Activated B cell treated with CpG ODN at 0.5 μM for 24 hours (primary cell): ENCODE measurements at places on chromosomes 11 and 22. TPM values are rescaled to one million over a fixed set of nuclear protein-coding genes. Genes with fewer than 3 reads are reported as not detected.

The CSNK2A3 gene
- total RNA-seq, result 0.24 and 0.91 TPM in 2 replicates

The P2RX6 gene
- 0.12 and 0.67 TPM in 2 replicates for total RNA-seq

The CREB3L1 gene
- not detected in 2 replicates for total RNA-seq

The CELSR1 gene
- total RNA-seq, result 9.0 and 12.3 TPM in 2 replicates

The SCYL1 gene
- 70.0 and 75.7 TPM in 2 replicates for total RNA-seq

The SLC22A6 gene
- total RNA-seq, result not detected in 2 replicates

The OR4D9 gene
- total RNA-seq, result not detected in 2 replicates

The LRRC4C gene
- total RNA-seq, result not detected in 2 replicates

The PATE3 gene
- not detected in 2 replicates for total RNA-seq

The ABCC8 gene
- not detected in 2 replicates for total RNA-seq

The SMC1B gene
- total RNA-seq, result 0.13 TPM in 1 of 2 replicates, not detected in the other

The NPAS4 gene
- total RNA-seq, result not detected in 2 replicates

The SPI1 gene
- total RNA-seq, result 63.9 and 68.8 TPM in 2 replicates

GRCh38 chr11:84795698-84796097, 831.4 kb downstream of the DLG2 start:
- peaks cover 4% of the 10 kb centered on the region for H3K4me1 ChIP-seq
- no peak overlapping the region for H3K27ac ChIP-seq
- H3K36me3 ChIP-seq, result no peaks in the 10 kb centered on the region
- peaks cover 2% of the 10 kb centered on the region for H3K27me3 ChIP-seq

DNA sequence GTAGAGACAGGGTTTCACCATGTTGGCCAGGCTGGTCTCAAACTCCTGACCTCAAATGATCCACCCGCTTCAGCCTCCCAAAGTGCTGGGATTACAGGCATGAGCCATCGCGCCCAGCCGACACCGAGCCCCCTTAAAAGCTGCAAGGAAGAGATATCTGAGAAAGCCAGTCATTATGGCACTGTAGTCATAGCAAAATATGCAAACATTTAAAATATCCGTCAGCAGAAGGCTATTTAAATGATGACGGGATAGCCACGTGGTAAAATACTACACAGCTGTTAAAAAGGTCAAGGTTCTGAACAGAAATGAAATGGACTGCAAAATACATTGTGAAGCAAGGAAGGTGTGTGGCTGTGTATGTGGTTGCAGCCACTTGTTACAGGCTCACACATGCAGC, 6.4 kb upstream of the CCDC88B start:
- H3K27me3 ChIP-seq, result no peaks in the 10 kb centered on the region
- no peak overlapping the region for H3K4me3 ChIP-seq
- peaks cover 46% of the 10 kb centered on the region for H3K4me1 ChIP-seq
- no peak for DNase-seq
- peaks cover 11% of the 10 kb centered on the region for H3K36me3 ChIP-seq

GRCh38 chr11:106491751-106492150, 414.3 kb downstream of the AASDHPPT start:
- H3K36me3 ChIP-seq, result no peaks in the 10 kb centered on the region
- no peak overlapping the region for H3K4me3 ChIP-seq
- no peak overlapping the region for H3K27ac ChIP-seq
- no peaks in the 10 kb centered on the region for H3K27me3 ChIP-seq
- no peak for DNase-seq

DNA sequence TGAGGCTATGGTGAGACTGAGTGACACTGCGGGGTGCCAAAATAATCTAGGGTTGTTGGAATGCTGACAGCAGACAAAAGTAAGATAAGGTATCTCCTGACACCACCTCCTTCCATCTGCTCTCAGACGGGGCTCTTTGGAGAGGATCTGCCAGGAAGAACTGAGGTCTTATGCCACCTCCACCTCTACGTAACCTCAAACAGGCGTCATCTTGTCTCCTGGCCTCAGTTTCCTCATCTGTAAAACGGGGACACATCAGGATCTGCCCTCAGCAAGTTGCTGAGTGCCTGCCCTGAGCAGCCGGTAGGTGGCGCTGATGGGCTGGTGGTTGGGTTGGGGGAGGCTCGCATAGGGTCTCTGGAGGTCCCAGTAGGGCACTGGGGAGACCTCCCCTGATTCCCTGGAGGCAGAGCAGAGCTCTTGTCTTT, 1.7 kb upstream of the MYEOV start:
- peak; percentile 49 for DNase-seq
- H3K27me3 ChIP-seq, result no peaks in the 10 kb centered on the region
- H3K4me1 ChIP-seq, result peaks cover 43% of the 10 kb centered on the region
- no peak overlapping the region for H3K27ac ChIP-seq
- no peaks in the 10 kb centered on the region for H3K36me3 ChIP-seq

GRCh38 chr11:44483919-44484610, 81.4 kb upstream of the CD82 start:
- H3K4me3 ChIP-seq, result no peak overlapping the region
- peaks cover 1% of the 10 kb centered on the region for H3K36me3 ChIP-seq
- peaks cover 15% of the 10 kb centered on the region for H3K27me3 ChIP-seq
- no peaks in the 10 kb centered on the region for H3K4me1 ChIP-seq
- no peak overlapping the region for H3K27ac ChIP-seq

GRCh38 chr11:63595296-63595695, 18.9 kb downstream of the PLAAT3 start:
- H3K27me3 ChIP-seq, result no peaks in the 10 kb centered on the region
- H3K4me1 ChIP-seq, result no peaks in the 10 kb centered on the region
- no peak overlapping the region for H3K27ac ChIP-seq

DNA sequence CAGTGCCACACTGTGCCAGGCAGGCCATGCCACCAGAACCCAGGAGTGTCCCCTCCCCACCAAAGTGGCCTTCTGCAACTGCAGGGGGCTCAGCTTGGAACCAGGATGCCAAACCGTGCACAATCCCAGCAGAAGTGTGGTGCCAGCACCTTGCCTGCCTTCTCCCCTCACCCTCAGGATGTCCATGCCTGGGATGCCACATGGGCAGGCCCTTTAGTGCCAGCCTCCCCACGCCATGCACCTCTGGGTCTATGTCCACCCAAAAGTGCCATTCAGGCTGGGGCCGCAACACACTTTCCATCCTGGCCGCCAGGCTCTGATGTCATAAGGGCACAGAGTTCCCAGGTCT, 8.7 kb upstream of the TBC1D22A start:
- H3K4me3 ChIP-seq, result no peak overlapping the region
- H3K27ac ChIP-seq, result no peak overlapping the region
- peaks cover 2% of the 10 kb centered on the region for H3K27me3 ChIP-seq
- H3K4me1 ChIP-seq, result peaks cover 36% of the 10 kb centered on the region
- DNase-seq, result no peak

- H3K4me1 ChIP-seq, result no peaks in the 10 kb centered on the region
- no peak overlapping the region for H3K27ac ChIP-seq
- no peaks in the 10 kb centered on the region for H3K27me3 ChIP-seq
- no peak for DNase-seq
- H3K4me3 ChIP-seq, result no peak overlapping the region
These were observed 5.4 kb downstream of the LINC01488 start for GRCh38 chr11:69486773-69487291.

GRCh38 chr11:72494109-72494429, 59.7 kb upstream of the CLPB start:
- DNase-seq, result no peak
- H3K4me3 ChIP-seq, result no peak overlapping the region
- no peaks in the 10 kb centered on the region for H3K4me1 ChIP-seq
- H3K36me3 ChIP-seq, result no peaks in the 10 kb centered on the region

DNA sequence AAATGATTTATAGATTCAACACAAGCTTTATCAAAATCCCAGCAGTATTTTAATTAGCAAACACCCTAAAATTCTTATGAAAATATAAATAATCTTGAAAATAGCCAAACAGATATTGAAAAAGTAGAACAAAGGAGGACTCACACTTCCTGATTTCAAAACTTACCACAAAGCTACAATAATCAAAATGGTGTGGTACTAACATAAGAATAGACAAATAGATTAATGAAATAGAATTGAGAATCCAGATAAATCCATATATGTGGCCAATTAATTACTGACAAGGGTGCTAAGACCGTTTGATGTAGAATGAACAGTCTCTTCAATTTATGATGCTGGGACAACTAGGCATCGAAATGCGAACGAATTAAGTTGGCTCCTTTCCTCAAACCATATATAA, 49.6 kb upstream of the TEAD1 start:
- no peaks in the 10 kb centered on the region for H3K27me3 ChIP-seq
- no peaks in the 10 kb centered on the region for H3K36me3 ChIP-seq
- H3K27ac ChIP-seq, result no peak overlapping the region
- no peak overlapping the region for H3K4me3 ChIP-seq
- no peaks in the 10 kb centered on the region for H3K4me1 ChIP-seq
- DNase-seq, result no peak

DNA sequence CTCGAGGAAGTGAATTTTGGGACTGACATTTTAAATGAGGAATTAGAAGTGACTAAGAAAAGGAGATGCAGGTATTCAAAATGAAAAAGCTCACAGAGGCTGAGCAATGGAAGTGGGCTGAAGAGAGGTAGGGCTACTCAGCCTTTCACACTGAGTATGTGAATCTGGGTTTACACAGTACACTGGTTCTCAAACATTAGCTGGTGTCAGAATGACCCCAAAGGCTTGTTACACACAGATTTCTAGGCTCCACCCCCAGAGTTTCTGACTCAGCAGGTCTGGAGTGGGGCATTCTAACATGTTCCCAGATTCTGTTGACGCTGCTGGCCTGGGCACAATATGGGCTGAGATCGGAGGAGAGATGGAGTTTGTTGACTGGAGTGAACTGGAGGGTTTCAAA, 32.8 kb downstream of the CADM1 start:
- no peak overlapping the region for H3K4me3 ChIP-seq
- no peak overlapping the region for H3K27ac ChIP-seq

DNA sequence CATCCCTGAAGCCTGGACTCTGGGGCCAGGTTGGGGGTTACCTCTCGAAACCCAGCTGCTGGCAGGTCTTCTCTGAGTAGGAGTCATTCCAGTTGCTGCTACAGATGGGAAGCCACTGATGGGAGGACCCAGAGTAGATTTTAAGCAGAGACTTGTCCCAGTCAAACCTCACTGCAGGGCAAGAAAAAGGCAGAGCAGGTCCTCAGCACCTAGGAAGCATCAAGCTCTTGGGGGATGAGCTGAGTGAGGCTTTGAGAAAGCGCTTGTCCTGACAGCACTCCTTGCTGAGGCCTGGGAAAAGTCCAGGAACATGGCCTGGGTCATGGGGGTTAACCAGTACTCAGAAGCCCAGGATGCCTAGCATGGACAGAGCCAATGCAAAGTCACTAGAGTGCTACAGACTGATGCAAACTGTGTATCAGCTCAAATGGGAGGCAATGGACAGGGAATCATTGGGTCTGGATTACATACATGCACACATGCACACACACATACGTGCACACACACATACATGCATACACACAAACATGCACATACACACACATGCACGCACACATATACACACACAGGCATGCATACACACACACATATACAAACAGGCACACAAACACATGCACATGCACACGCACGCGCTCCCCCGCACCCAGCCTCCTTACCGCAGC, 15.3 kb downstream of the TMPRSS13 start:
- no peaks in the 10 kb centered on the region for H3K36me3 ChIP-seq
- H3K4me1 ChIP-seq, result peaks cover 2% of the 10 kb centered on the region
- no peak overlapping the region for H3K27ac ChIP-seq
- DNase-seq, result no peak
- no peak overlapping the region for H3K4me3 ChIP-seq

DNA sequence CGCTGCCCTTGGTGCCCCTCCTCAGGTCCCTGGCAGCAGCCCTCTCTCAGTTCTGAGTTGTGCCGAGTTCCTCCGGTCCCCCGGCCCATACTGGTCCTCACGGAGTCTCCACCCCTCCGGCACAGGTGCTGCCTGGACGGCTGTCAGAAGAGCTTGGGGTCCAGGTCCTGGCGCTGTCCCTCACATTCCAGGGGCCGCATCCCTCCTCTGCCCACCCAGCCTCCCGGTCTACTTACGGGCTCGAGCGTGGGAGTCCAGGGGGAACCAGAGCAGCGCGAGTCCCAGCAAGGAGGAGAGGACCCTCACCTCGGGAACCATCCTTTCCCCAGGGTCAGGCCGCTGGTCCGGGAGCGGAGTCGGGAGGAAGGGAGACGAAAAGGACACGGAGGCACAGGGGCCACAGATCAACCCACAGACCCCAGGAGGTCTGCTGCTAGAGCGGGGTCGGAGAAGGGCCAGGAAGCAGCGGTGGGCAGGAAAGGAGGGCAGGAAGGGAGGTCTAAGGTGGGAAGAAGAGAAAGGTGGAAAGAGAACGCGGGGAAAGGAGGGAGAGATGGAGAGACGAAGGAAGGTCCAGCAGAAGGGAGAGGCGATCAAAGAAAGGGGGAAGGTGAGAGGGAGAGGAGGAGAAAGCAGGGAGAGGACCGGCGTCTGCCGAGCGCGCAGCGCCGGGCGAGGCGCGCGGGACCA, 510 bp downstream of the CHRDL2 start:
- H3K36me3 ChIP-seq, result no peaks in the 10 kb centered on the region
- H3K27me3 ChIP-seq, result peaks cover 56% of the 10 kb centered on the region
- no peak for DNase-seq

- peaks cover 21% of the 10 kb centered on the region for H3K27me3 ChIP-seq
- no peak for DNase-seq
- peaks cover 4% of the 10 kb centered on the region for H3K36me3 ChIP-seq
- H3K4me1 ChIP-seq, result peaks cover 3% of the 10 kb centered on the region
These were observed 32.9 kb upstream of the GAL start for GRCh38 chr11:68651208-68651984.

DNA sequence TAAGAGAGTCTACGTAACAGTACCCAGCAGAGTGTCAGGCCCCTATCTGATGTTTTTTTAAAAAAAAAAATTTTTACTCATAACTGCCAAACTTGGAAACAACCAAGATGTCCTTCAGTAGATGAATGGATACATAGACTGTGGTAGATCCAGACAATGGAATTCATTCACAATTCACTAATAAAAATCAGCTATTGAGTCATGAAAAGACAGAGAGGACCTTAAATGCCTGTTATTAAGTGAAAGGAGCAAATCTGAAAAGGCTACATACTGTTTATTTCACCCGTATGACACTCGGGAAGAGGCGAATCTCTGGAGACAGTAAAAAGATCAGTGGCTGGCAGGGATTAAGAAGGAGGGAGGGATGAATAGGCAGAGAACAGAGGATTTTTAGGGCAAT, 541.4 kb upstream of the TENM4 start:
- no peaks in the 10 kb centered on the region for H3K4me1 ChIP-seq
- no peak overlapping the region for H3K4me3 ChIP-seq
- DNase-seq, result no peak

GRCh38 chr22:30265823-30266444, 717 bp downstream of the OSM start:
- peak overlapping the region; percentile 91 for H3K4me3 ChIP-seq
- peak overlapping the region; percentile 97 for H3K27ac ChIP-seq
- H3K27me3 ChIP-seq, result no peaks in the 10 kb centered on the region
- H3K36me3 ChIP-seq, result peaks cover 11% of the 10 kb centered on the region

DNA sequence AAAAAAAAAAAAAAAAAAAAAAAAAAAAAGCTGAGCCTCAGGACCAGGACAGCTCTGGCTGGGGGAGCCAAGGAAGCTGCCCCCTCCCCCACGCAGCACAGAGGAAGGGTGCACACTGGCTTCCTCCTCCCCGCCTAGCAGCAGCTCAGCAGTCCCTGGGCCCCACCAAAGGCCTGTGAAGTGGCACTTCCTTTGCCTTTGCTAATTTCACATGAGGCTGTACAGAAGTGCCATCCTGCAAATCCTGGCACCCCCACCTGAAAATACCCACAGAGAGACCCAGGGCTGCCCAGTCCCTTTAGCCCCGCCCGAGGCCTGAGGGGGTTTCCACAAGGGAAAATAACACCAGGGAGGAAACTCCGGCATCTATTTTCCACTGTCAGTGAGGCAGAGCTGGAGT, 3.9 kb downstream of the RHOG start:
- no peaks in the 10 kb centered on the region for H3K27me3 ChIP-seq
- peaks cover 63% of the 10 kb centered on the region for H3K36me3 ChIP-seq
- DNase-seq, result no peak
- H3K4me1 ChIP-seq, result peaks cover 86% of the 10 kb centered on the region
- H3K27ac ChIP-seq, result peak overlapping the region; percentile 83

GRCh38 chr11:3160252-3161031, 4.7 kb downstream of the OSBPL5 start:
- no peak overlapping the region for H3K4me3 ChIP-seq
- DNase-seq, result no peak
- no peaks in the 10 kb centered on the region for H3K36me3 ChIP-seq
- peaks cover 10% of the 10 kb centered on the region for H3K4me1 ChIP-seq
- peaks cover 40% of the 10 kb centered on the region for H3K27me3 ChIP-seq
